ENCODE measurements at places on chromosomes 16 and 17.

- DNase-seq, result no peak
Measured at GRCh38 chr16:31253642-31254045, 6.1 kb upstream of the ITGAM start.

- peak; percentile 64 for DNase-seq
Measured at GRCh38 chr16:80931801-80932707, 74.6 kb downstream of the CMC2 start.

- DNase-seq, result no peak
Measured at GRCh38 chr17:31198026-31198425, 99.0 kb downstream of the OMG start.

DNA sequence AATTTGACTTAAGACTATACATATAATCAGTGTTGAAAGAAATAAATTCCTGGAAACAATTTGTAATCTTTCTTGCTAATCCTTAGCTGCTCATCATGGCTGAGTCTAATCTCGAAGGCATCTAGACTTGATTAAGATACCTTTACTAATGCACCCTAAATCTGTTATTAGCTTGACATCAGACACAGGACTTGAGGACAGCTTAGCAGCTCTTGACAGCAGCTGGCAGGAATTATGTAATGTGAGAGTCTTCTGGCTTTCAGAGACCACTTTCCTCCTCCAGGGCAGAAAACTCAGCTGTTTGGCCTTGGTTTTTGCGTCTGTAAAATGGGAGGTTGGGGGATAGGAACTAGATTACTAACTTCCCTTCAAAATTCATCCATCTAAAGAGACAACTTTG lies 7.1 kb upstream of the MPP2 start:
- DNase-seq, result no peak

DNA sequence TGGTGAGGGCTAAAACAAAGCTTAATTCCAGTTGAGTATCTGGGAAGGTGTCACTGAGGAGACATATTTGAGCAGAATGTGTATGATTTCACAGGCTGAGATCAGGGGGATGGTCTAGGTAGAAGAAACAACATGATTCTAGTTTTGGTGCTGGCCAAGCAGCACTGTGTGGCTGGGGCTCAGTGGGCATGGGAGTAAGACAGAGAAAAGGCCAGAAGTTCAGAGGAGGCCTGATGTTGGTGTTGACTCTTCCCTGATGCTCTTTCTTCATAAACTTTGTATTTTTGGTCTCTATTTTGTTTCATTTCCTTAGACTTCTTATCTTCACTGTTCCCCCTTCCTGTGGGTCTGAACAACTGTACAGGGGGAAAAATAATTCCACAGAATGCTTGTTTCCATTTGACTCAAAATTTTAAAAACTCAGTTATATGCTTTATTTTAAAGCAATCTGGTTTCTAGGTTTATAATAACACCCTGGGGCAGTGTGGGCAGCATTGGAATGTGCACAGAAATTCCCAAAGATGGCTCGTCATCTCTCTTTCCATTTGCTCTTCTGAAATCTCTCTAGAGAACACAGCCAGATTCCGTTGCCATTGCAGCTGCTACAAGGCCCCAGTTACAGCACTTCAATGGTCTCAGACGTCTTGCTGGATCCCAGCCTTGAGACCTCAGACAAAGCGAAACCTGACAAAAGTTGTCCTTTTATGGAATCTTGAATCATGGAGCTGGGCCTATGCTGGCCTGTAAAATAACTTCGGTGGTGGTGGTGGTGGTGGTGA lies 68.3 kb downstream of the SNX11 start:
- DNase-seq, result peak; percentile 65

DNA sequence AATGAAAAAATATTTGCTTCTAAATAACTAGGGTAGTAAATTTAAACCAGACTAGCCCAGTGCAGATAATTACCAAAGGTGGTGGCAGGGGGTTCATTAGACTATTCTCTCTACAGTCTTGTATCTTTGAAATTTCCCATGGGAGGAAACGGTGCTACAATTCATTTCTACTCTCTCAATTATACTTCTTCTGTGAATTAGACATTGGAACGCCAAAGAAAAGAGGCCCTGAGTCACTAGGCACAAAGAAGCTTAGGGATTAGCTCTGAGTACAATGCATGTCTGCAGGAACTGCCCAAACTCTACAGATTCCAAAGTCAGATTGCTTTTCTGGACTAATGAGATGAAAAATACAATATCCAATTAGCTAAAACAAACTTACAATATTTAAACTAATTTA lies 30.7 kb upstream of the ARL6IP1 start:
- DNase-seq, result no peak

- no peak for DNase-seq
Measured at GRCh38 chr16:74605746-74606520, 981 bp downstream of the GLG1 start.

- no peak for DNase-seq
Measured at GRCh38 chr16:3937066-3937875, 56.8 kb upstream of the CREBBP start.

DNA sequence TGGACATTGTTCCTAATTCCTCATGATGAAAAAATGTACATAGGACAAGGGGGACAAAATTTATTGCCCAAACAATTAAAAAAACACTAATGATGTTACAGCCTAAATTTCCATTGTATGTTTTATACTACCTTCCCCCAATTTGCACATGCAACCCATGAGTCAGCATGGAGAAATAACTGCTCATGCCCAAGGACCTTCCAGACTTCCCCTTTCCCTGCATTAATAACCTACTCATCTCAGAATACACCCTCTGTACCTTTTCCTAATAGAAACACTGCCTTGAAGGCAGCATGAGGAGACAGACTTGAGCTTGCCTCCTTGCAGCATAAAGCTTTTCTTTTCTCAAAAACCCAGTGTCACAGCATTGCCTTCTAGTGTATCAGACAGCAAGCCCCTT lies 2402.8 kb downstream of the TP53TG3F start:
- no peak for DNase-seq

DNA sequence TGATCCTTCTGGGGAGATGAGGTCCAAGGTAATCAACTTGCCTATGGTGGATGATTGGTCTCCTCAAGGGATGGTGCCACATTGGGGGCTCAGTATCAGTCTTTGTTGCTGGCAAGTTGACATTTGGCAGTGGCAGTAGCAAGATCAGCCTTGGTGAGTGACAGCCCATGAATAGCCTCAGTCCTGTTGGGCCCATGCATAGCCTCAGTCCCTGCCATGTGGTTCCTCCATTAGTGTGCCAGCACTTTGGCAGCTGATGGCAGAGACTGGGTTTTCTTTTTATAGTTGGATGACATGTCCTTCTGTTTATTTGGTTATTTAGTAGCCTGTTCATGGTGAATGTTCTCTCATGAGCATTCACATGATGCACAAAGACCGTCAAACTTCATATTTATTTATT lies 179.6 kb downstream of the CBLN1 start:
- DNase-seq, result no peak

GRCh38 chr16:11231367-11231970 lies 24.5 kb downstream of the SOCS1 start:
- no peak for DNase-seq

DNA sequence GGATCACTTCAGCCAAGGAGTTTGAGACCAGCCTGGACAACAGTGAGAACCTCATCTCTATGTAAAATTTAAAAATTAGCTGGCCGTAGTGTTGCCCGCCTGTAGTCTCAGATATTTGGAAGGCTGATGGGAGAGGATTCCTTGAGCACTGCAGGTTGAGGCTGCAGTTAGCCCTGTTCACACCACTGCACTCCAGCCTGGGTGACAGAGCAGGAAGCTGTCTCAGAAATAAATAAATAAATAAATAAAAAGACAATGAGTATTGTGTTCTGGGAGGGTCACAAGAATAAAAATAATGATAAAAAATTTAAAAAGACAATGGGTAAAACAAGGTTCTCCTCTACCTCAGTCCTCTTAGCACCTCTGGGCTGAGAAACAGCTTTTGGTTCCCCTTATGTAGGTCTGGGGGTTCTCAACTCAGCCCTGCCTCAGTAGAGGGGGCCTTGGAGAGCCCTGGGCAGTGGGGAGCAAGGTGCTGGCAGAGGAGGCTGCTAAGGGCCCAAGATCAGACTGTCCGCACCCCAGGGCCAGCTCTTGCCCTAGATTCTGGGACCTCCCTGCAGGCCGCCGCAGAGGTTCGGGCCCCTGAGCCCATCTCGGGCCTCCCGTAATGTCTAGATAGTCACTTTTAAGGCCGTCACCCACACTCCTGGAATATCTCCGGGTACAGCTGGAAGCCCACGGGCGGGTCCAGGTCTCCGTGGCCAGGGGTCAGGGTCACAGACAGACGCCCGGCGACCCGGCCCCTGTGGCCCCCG lies 3.4 kb downstream of the ZNF764 start:
- no peak for DNase-seq

DNA sequence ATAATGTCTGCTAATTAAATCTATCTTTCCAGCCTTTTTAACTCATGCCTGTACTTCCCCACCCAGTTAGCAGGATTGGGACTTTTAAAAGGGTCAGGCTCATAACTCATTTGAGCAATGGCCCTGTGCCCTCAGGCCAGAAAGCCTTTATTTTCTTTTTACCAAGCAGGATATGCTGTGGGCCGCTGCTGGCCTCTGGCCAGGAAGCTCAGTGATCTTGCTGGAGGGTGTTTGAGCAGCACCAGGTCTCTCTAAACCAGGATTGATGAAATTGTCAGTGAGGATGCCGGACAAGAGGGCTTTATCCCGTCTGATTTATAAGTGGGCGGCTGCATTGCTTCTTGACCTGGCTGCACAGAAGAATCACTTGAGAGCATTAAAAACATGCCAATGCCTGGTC lies 187.8 kb downstream of the RAB11FIP4 start:
- DNase-seq, result peak; percentile 53

DNA sequence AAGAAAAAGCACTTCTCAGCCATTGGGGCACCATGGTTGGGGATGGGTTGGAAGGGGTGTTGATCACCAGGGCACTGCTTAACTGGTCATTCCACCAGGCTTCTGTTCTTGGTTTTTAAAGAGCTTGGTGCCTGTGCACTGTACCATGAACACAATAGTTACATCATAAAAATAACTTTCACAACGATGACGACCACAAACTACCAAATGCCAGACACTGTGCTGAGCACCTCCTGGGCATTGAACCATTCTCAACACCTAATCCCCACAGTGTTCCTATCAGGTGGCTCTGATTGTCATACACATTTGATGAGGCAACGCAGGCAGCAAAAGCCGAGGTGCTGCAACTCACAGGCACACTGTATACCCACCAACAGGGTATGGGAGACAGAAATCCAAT lies 208.0 kb downstream of the FOXL1 start:
- DNase-seq, result no peak

DNA sequence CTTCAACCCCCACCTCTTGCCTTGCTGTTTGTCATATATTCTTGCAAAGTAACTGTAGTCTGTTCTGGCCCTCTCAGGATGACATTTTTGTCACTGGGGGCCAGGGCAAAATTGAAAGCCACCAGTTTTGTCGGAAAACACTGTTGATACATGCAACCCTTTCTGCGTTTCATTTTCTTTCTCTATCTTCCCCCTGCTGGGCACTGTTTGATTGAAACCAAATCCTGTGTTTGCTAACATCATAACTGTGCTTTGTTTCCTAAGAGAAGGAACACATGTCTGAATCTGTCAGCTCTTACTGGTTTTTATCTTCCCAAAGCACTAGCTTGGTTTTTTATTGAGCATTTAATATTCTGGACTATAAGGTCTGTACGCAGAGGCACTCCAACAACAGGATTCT lies 11.7 kb upstream of the CPPED1 start:
- no peak for DNase-seq

- no peak for DNase-seq
Measured at GRCh38 chr16:1818873-1819525, 7.6 kb downstream of the HAGH start.

DNA sequence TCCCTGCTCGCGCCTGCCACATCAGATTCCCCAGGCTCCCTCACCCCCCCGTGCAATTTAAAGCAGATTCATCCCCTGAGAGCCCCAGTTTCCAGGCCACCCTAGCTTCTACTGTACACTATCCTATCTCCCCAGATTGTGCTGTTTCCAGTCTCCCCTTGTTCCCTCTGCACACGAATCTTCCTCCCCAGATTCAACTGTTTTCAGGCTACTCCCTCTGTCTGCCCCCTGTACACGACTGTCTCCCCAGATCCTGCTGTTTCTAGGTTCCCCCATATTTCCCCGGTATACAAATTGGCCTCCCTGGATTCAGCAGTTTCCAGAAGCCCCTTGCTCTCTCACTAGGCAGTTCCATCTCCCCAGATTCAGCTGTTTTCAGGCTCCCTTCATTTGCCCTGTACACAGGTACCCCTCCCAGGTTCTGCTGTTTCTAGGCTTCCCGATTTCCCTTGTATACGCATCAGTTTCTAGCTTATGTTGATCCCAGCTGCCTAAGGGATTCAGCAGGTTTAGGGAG lies 22.9 kb downstream of the COPZ2 start:
- DNase-seq, result no peak

DNA sequence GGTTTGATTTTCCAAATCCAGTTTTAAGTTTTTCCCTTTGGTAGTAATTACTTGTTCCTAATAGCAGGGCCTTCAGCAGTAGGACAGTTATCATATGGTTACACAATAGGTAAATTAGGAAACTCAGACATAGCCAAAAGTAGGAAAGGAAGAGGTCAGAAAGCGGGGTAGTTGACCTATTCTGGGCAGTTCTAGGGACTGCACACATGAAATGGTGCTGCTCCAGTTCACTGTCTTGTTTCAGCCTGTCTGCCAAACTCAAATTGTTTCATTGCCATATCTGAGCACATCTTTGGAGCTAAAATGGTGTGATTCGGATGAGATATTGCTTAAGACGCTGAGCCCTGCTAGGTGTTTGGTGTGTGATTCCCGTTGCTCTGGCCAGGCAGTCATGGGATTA lies 56.7 kb downstream of the TANGO6 start:
- DNase-seq, result no peak

GRCh38 chr17:83058266-83058798 lies 21.1 kb upstream of the METRNL start:
- no peak for DNase-seq

- DNase-seq, result no peak
Measured at GRCh38 chr16:77374384-77374783, 60.5 kb downstream of the ADAMTS18 start.

GRCh38 chr17:68460715-68461114 lies 3.4 kb upstream of the WIPI1 start:
- no peak for DNase-seq

- no peak for DNase-seq
Measured at GRCh38 chr16:66269617-66270332, 96.7 kb upstream of the CDH5 start.

DNA sequence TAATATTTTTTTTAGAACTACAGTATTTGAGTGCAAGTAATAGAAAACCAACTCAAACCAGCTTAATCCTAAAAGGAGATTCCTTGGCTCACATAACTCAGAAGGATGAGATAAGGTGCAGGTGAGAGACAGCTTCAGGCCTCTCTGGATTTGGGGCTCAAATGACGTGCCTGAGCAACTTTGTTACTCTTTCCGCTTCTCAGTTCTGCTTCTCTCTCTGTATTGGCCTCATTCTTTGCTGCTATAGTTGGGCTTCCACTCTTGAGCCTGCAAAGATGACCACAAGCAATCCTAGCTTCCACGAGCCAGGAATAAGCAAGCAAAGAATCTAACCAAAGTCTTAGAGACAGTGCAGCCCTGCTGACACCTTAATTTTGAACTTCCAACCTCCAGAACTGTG lies 45.0 kb upstream of the NLK start:
- DNase-seq, result no peak
